ENCODE measurements at places on chromosomes 7 and 10.

- DNase-seq, result peak; percentile 10
Measured at GRCh38 chr7:129436335-129436923, 2.2 kb downstream of the STRIP2 start.

DNA sequence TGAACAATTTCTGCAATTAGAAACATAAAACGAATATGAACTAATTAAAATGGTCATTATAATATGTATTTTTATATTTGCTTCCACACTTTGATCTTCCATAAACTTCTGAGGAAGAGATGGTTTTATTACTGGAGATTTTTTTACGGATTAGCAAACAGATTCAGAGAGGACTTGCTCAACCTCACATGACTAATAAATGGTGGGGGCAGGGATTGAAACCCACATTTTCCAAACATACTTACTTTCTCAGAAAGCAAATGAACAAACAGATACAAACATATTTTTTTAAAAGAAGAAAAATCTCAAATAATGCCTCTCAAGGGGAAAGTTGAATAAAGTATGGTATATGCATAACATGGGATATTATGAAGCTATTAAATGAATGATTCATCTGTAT lies 18.3 kb downstream of the ANKMY2 start:
- DNase-seq, result no peak

DNA sequence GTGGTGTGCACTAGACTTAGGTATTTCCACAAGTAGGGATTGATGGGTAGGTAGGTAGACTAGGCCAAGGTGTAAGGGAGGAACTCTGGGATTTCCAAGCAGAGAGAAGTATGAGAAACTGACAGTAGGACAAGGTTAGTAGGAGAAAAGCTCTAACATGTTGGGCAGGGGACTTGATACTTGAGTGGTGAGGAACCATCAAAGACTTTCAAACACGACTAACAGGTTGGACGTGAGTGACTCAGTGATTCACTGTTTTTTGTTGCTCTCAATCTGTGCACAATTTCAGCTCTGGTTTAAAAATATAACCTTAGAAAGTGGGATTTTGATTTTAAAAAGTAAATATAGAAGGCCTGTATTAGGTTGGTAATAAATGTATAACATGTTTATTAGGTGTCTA lies 44.4 kb downstream of the KLHDC10 start:
- no peak for DNase-seq

DNA sequence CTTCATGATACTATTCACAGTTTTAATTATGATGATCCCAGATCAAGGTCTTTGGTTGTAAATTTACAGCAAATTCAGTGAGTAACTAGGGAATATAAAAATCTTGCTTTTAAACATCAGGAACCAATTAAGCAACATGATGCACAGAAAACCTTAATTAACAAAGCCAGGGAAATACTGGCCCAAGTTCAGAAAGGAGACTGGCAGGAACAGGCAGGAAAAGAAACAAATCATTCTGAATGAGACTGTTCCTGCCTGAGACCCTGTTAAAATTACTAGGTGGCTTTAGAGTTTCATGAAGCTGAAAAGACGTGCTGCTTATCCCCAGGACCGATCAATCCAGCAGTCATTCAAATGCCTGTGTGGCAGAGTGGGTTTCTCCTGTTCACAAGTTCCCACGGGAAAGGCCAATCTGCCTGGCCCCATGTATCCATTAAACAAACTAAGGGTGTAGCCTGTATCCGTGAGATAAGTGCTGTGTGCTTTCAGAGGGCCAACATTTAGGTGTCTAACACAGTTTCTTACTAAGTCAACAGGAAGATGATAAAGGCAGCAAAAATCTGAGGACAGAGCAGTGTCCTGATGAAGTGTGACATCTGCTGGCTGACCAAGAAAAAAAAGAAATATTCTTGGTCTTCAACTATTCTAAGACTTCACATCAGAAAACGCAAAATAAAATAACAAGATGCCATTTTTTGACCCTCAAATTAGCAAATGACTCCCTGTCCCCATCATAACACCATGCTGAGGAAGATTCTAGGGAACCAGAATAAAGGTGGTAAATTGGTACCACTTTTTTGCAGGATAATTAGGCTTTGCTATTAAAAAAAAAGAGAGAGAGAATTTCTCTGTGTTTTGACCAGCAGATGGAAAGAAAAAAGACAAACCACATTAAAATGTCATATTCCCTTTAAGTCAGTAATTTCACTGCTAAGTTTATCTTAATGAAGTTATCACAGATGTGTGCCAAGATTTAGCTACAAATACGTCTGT lies 34.2 kb downstream of the PUS7 start:
- peak; percentile 50 for DNase-seq

DNA sequence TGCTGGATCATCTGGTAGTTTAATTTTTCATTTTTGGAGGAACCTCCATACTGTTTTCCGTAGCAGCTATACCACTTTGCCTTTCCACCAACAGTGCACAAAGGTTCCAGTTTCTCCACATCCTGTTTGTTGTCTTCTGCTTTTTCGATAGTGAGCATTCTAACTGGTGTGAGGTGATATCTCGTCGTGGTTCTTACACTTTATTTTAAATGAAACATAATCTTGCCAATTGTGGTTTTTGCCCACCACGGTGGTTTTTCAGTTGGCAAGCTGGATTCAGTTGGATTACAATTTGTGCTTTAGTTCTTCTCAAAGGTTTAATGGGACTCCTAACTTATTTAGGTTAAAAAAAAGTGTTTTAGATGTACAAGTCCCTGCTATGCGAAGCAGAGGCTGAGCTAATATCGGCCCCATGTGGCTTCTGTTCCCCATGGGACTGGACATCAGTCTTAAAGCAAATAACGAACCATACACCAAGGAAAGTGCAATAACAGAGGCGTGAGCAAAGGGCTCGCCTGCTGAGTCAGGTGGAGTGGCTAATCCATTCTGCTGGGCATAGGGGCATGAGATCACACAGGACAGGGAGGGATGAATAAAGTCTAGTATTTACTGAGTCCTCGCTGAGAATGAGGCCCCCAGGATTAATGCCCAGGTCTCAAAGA lies 153.6 kb downstream of the AOAH start:
- DNase-seq, result no peak

DNA sequence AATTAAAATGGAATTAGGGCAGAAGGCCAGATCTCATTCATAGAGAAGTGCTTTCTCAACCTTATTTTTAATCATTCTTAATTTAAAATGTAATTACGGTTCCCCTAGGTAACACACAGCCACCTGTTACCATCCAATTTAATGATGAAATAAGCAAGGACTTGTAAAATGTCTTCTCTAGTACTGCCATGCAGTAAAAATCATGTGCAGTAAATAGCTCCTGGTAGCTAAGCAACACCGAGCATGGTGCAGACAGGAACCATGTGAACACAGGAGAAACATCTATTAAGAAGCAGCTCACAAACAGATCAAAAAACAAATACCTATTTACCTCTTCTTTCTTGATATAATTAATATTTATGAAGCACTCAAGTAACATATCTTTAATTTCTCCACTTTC lies 15.1 kb downstream of the NCAPG2 start:
- no peak for DNase-seq

Measured in T-helper 1 cell (primary cell).